HepG2 (cell line): ENCODE measurements at places on chromosomes 11 and 22. TPM values are rescaled to one million over a fixed set of nuclear protein-coding genes. Genes with fewer than 3 reads are reported as not detected.

The DENND5A gene
- 145 and 158 TPM in 2 replicates for polyA plus RNA-seq

The CCDC89 gene
- polyA plus RNA-seq: 0.13 TPM in 1 of 2 replicates, not detected in the other

DNA sequence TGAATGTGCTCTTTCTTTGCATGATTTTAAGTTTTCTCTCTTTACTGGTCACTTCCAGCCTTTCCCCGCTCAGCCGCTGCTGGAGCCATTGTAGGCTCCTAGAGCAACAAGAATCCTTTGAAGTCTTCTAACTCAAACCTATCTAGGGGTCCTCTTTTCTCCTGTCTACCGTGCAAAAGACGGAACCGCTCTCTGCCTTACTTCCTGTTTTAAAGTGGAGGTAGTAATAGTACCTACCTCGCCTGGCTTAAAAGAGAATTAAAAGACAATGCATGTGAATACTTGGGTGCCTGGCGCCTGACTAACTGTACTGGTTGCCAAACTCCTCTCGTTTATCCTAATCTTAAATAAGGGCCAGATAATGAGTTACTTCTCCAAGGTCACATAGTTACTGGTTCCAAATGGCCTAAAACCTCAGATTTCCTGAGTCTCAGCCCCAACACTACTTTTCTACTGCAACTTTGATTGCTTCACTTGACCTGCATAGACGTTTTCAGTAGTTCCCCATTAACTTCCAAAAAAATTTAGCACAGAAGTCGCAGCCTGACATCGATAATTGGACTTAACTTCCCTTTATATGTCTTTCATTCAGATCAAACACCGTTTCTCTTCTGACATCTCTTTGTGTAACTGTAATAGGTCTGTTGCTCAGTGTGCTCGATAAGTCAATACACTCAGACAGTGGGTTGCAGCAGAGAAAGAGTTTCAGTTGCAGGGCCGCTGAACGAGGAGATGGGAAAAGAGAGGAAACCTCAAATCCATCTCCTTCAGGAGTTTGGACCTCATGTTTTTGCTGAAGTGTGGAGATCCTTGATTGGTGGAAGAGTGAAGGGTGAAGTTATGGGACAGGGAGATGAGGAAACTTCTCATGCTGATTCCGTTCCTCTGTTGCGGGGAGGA, 891 bp downstream of the SAMM50 start:
- peaks cover 31% of the 10 kb centered on the region for H3K4me1 ChIP-seq
- peak overlapping the region; percentile 77 for H3K4me3 ChIP-seq
- no peaks in the 10 kb centered on the region for H3K36me3 ChIP-seq

DNA sequence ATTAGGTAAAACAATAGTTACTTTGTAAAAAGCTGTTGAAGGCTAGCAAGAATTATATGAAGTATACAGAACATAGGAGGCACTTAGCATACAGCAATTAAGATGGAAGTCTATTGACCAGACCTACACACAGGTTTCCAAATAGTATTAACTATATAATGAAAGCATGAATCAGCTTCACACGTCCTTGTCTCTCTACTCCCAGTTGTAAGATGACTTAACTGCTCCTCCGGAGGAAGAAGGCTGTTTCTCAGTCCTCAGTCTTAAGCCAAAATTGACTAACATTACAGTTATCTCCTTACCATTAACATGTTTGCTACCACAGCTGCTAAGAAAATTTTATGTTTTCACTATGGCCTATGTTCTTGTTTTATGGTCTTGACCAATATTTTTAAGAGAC, 24.7 kb downstream of the SIK3 start:
- no peaks in the 10 kb centered on the region for H3K27me3 ChIP-seq
- no peak for DNase-seq
- H3K36me3 ChIP-seq: no peaks in the 10 kb centered on the region
- no peak overlapping the region for H3K4me3 ChIP-seq

DNA sequence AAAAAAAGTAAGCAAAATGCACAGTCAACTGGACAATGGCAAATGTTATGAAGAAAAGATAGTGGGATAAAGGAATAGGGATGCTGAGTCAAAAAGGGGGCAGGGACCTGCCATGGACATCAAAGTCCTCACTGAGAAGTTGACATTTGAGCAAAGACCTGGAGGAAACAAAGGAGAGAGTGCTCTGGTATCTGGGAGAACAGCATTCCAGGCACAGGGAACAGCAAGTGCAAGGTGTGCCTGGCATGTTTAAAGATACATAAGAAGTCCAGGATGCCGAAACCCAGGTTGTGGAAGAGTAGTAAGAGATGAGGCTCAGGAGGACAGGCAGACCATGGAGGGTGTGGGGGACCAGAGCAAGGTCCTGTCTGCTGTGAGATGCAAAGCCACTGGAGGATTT, 123.3 kb downstream of the RRAS2 start:
- H3K36me3 ChIP-seq: no peaks in the 10 kb centered on the region
- no peak overlapping the region for H3K27ac ChIP-seq
- DNase-seq: no peak
- no peaks in the 10 kb centered on the region for H3K4me1 ChIP-seq
- H3K4me3 ChIP-seq: no peak overlapping the region
- peaks cover 2% of the 10 kb centered on the region; the same call in 1 of the 2 replicates for H3K27me3 ChIP-seq

- H3K27ac ChIP-seq: no peak overlapping the region
- H3K4me1 ChIP-seq: no peaks in the 10 kb centered on the region
- H3K36me3 ChIP-seq: no peaks in the 10 kb centered on the region
- DNase-seq: no peak
- peaks cover 88% of the 10 kb centered on the region; the same call in 2 of the 3 replicates for H3K27me3 ChIP-seq
Measured at GRCh38 chr11:2849994-2850770, 35.4 kb downstream of the CDKN1C start.

GRCh38 chr11:95066716-95067038, at the start of gene SRSF8:
SRSF8 (plus strand) TSS chr11:95066919; CDS start chr11:95067227, 308 bp downstream.
- H3K4me1 ChIP-seq: peaks cover 18% of the 10 kb centered on the region
- peak within 1 kb of the TSS; percentile 97 for H3K4me3 ChIP-seq
- H3K27me3 ChIP-seq: no peaks in the 10 kb centered on the region; the same call in 2 of the 3 replicates
- peak within 1 kb of the TSS; percentile 93 for H3K27ac ChIP-seq

DNA sequence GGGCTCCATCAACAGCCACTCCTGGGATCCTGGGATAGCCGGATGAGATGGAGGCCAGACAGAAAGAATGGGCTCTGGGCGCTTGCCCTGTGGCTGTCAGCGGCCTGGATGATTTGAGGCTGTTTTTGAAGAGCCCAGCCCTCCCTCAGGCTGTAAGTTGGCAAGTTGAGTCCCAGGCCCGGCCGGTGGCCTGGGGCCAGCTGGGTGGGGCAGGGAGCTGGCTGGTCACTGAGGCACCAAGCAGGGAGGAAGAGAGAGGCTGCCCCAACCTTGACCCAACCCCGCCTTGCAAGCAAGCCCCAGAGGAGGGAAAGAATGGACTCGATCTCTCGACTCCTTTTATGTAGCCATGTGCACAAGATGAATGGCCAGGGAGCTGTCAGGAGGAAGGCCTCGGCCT, 34.9 kb downstream of the RIBC2 start:
- no peak overlapping the region for H3K27ac ChIP-seq
- H3K4me3 ChIP-seq: no peak overlapping the region
- DNase-seq: no peak
- peaks cover 4% of the 10 kb centered on the region; the same call in 1 of the 3 replicates for H3K27me3 ChIP-seq
- H3K36me3 ChIP-seq: no peaks in the 10 kb centered on the region

DNA sequence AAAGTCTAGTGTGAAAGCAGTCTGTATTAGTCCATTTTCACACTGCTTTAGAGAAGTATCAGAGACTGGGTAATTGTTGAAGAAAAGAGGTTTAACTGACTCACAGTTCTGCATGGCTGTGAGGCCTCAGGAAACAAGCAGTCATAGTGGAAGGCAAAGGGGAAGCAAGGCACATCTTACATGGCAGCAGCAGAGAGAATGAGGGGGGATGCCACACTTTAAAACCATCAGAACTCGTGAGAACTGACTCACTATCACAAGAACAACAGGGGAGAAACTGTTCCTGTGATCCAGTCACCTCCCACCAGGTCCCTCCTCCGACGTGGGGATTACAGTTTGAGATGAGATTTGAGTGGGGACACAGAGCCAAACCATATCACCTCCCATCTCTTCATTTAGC, 13.8 kb upstream of the TUBA8 start:
- H3K36me3 ChIP-seq: no peaks in the 10 kb centered on the region
- no peaks in the 10 kb centered on the region; the same call in 1 of the 2 replicates for H3K27me3 ChIP-seq
- no peak overlapping the region for H3K27ac ChIP-seq
- no peak for DNase-seq
- H3K4me3 ChIP-seq: no peak overlapping the region
- H3K4me1 ChIP-seq: peaks cover 9% of the 10 kb centered on the region; the same call in 1 of the 2 replicates

GRCh38 chr11:44018829-44019228, 29.0 kb upstream of the ACCSL start:
- no peak for DNase-seq
- H3K4me3 ChIP-seq: no peak overlapping the region
- no peak overlapping the region for H3K27ac ChIP-seq
- H3K4me1 ChIP-seq: no peaks in the 10 kb centered on the region
